Activated CD4-positive, alpha-beta T cell treated with anti-CD3 and anti-CD28 coated beads, Interleukin-2, amount 50 U/mL, for 1 hour (primary cell): ENCODE measurements at places on chromosomes 2 and 18.

DNA sequence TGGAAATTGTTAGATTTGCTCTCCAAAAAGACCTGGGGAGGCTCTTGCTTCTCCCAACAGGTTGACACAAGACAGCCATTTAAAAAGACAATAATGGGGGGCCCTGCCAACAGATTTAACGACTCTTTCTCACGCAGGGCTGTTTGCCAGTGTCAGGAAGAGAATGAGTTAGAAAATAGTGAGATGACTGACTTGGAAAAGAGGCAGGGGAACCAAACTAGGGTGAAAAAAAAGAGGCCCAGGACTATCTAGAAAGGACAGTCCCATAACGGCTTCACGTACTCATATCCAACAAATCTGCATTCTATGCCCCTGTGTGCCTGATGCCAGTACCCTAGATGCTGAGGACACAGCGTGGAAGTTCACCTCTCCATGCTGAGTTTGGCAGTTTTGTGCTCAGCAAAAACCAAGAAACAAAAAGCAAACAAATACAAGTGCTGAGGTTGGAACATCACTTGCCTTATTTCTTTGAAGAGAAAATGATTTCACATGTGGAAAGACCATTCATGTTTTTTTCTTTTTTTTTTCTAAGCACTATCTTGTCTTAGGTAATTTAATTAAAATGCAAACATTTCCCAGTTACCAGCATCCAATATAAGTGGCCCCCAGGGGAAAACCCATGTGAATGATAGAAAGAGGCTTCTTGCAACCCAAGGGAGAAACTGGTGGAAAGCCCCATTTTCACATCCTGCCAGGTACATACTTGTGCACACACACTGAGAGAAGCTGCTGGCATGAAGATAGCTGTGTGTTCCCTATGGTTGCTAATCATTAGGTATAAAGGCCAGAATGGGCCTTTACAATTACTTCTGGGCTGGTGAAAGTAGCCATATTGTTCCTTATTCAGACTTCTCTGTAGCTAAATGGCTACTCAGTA lies 10.6 kb upstream of the WIPF1 start:
- DNase-seq = no peak

GRCh38 chr2:71853858-71854257 lies 293.8 kb downstream of the CYP26B1 start:
- DNase-seq = no peak

- no peak for DNase-seq
Measured at GRCh38 chr2:200604571-200605255, 18.9 kb downstream of the AOX1 start.

DNA sequence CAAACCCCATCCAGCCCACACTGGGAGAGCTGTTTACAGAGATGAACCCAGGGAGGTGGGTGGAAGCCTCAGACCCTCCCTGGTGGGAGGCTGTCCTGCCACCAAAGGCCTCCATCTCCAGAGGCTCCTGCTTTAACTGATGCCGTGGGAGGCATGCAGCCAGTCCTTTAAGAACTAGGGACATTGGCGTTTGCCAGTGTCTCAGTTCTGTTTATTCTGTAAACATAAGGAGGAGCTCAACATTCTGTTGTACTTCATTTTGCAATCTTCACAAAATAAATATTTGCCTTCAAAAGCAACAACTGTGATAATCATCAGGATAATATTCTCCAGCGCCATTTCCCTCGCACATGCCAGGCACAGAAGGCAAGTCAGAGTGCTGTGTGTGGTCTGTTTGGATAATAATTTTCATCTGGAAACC lies 6.8 kb downstream of the EDAR start:
- no peak for DNase-seq

DNA sequence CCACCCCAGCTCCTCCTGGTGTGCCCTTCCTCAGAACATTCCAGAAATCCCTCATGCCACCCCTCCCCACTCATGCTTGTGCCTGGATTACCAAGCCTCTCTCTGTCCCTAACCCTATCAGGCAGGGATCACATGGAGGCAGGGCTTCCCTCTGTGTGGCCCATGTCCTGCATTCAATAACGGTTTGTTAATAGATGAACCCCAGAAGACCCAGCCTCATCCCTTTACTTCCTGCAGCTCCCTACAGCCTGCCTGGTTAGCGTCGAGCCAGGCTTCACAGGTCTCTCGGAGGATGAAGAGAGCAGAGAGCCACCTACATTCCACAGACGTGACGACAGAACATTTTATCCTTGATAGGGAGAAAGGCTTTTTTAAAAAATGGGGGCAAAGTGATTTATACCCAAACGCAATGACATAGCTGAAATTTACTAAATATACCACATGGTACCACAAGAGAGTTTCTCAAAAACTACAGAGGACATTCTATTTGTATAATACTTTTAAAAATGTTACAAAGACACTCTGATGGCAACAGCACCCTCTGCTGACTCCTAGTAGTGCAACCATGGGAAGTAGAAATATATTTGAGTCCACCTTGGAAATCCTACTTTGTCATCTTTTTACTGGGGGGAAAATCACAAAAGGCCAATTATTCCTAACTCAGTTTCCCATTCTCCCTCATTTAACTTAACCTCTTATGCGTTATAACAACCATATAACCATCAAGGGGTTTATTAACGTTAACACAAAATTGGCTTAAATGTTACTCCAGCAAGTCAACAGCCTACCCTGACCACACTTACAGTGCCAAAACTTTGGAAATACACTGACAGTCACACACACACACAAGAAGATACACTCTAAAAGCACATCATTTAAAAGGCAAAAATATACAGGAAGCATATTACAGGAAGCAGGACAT lies 30.7 kb downstream of the FBXO15 start:
- no peak for DNase-seq

- DNase-seq = no peak
Measured at GRCh38 chr18:5982332-5982731, 87.0 kb upstream of the TMEM200C start.

- no peak for DNase-seq
Measured at GRCh38 chr2:107313316-107313715, 427.3 kb upstream of the ST6GAL2 start.

GRCh38 chr2:98608962-98609604 lies 694 bp downstream of the UNC50 start:
- DNase-seq = no peak

DNA sequence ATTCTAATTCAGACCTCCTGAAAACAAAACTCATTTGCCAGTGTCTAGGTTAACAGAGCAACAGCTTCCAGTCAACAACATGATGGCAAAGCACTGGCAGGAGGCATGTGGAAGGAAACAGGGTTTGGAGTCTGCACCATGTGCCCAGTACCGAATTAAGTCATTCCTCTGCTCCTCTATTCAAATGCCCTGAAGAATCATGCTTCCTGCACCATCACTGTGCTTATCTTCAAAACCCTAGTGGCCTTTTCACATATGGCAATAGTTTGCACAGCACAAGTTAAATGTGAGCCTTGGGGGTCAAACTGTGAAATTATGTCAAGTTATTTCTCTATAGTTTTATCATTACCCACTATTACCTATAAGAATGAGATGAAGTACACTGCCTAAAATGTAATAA lies 75.4 kb upstream of the GRB14 start:
- DNase-seq = no peak

DNA sequence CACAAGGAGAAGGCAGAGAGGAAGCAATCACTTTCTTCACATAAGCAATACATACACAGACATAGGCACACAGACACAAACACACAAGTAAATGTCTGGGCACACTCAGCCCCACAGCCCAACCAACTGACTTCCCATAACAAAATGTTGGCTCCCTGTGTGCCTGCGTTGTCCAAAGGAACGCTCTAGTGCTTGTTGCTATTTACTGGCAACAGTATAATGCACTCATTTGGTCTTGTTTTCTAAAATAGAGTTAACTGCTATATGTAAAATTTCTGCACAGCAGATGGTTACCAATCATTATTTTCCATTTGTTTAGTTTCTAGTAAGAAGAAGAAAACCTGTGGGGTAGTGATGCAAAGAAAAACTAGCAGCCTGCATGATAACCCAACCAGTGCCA lies 16.5 kb downstream of the FIGN start:
- DNase-seq = no peak

DNA sequence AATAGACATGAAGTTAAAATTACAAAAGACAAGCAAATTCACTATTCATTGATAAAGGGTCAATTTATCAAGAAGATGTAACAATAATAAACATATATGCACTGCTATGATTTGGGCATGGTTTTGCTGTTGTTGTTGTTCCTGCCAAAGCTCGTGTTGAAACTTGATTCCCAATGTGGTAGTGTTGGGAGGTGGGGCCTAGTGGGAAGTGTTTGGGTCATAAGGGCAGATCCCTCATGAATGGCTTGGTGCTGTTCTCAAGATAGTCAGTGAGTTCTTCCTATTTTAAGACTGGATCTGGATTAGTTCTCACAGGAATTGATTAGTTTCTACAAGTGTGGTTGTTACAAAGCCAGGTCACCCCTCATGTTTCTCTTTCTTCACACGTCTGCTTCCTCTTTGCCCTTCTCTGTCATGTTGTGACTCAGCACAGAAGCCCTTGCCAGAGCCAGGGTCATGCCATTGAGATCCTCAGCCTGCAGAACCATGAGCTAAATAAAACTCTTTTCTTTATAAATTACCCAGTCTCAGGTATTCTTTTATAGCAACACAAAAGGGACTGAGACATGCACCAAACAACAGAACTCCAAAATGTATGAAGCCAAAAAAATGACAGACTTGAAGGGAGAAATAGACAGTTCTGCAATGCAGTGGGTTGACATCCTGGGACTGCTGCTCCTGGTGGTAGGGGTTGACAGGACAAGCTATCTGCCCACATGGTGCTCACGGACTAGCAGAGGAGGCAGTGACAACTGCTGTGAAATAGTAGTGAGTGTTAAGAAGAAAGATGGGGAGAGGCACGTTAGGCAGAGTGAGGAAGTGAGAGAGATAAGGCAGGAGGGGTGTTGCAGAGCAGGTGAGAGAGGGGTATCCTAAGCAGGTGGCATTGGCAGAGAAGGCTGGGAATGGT lies 18.6 kb upstream of the SKA1 start:
- DNase-seq = no peak

DNA sequence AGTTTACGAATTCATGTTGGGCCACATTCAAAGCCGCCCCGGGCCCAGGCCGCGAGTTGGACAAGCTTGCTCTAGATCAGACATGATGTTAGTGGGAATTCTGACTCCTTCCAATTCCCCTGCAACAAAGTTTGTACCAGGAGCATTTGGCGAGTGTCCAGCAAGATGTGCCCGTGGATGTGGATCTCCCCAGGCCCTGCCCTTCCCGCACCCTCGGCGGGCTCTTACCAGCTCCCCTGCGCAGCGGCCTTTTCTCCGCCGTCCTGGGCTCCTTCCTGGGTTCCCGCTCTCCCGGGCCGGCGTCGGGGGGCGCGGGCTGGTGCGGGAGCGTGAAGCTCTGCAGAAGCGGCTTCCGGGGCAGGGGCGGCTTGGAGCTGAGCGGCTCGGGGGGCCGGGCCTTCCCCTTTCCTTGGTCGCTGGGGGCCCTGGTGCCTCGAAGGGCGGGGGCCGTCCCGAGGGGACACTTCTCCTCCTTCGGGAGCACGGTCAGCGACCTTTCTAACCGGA lies 90.8 kb upstream of the MGAT4A start:
- no peak for DNase-seq

DNA sequence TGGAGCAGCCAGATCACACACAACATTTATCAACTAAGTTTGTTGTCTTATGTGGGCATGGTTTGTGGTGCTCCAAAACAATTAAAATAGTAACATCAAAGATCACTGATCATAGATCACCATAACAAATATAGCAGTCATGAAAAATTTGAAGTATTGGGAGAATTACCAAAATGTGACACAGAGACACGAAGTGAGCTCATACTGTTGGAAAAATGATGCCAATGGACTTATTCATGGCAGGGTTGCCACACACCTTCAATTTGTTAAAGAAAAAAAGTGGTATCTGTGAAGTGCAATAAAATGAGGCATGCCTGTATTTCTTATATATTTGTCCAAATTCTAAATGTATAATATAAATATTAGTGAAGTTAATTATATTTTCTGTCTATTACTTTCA lies 42.9 kb upstream of the CABYR start:
- no peak for DNase-seq

- DNase-seq = no peak
Measured at GRCh38 chr2:203909261-203909967, 27.1 kb upstream of the ICOS start.

GRCh38 chr18:61335684-61336555 lies 2.7 kb downstream of the CDH20 start:
- DNase-seq = no peak

GRCh38 chr2:18731666-18732065 lies 142.3 kb upstream of the NT5C1B start:
- no peak for DNase-seq

DNA sequence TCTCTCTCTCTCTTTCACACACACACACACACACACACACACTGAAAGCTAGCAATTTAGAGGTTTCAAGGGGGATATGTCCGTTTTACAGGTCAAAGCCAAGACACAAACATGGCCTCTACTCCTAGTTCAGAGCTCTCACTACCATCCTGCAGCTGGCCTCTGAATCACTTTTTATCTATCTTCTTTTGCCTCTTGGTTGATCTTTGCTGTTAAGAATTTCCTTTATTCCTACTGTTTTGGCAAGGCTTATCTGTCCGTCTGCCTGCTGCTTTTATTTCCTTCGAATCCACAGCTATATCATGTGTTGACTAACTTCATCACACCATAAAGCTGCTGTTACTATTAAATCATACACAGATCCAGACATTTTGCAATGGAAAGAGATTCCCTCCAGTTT lies 543.0 kb downstream of the PLCL1 start:
- DNase-seq = no peak

DNA sequence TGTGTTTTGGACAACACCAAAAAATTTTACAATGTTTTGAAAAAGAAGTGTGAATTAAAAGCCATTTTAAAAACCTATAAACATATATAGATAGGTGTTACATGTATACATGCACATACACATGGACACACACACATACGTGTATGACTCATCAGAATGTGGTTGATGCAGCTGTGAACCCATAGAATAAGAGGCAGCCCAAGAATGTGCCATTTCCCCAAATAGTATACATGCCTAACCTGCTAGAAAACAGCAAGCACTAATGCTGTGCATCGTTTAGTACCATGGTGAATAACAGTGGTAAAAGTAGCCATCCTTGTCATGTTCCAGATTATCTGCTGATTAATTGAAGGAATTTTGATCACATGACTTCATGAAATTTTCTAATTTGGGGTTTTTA lies 149.0 kb downstream of the DSEL start:
- DNase-seq = no peak

DNA sequence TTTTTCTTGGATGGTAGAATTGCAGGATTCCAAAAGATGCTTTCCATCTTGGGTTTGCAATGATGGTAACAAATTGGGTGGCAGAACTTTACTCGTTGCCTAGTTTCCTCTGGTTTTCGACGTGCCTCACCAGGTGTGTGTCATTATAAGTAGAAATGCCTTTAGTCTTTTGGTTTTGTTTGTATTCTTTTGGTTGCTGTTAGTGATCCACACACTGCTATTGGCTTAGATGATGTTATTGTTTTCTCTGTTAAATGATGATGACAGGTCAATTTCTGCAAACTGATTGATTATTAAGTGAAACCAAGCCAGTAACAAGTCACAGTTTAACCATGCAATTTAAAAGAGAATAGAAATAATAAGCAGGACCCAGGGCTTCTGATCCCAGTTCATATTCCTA lies 6.1 kb upstream of the LAMA3 start:
- no peak for DNase-seq

GRCh38 chr2:213923543-213923942 lies 487.3 kb upstream of the VWC2L start:
- no peak for DNase-seq

GRCh38 chr18:78713069-78713468 lies 266.5 kb upstream of the SALL3 start:
- no peak for DNase-seq
